CD4-positive, alpha-beta T cell treated with Interleukin-17A for 1 hour (primary cell): ENCODE measurements at places on chromosomes 16 and 17.
A peak's percentile ranks its signal among the peaks of the same experiment; 100 is the strongest.

DNA sequence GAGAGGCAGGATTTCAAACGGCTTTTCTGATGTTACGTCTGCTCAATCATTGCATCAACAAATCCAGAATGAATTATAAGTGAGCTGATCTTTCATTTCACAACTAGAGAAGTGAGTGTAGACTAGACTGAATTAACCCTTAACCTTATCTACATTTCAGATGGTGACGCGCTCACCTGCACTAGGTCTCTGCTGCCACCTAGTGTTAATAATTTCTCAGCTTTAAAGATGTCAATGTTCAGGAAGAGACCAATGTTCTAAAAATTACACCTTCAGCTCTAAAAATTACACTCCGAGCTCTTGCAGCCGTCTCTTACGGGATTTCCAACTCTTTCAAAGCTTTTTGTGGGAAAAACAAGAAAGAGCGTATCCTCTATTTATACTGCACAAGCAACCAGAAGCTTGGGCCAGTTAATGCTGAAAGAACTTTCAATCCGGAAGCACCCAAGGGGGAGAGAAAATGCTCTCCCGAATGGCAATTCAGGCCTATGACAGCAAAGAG lies 88.2 kb upstream of the FA2H start:
- peak; percentile 61 for DNase-seq

DNA sequence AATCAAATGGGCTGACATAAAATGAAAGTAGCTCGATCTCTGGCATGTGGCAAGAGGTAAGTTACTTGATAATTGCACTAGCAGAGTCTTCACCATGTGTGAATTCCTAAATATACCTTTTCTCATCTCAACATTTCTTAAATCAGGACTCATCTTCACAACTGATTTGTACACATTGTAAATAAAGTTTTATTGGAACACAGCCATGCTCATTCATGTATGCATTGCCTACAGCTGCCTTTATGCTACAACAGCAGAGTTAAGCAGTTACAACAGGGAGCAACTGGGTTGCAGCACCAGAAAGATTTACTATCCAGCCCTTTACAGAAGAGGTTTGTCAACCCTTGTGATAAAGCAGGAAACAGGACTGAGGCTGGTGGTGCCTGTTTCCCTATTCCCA lies 48.1 kb downstream of the ARHGAP17 start:
- no peak for DNase-seq

- no peak for DNase-seq
Measured at GRCh38 chr17:251531-251930, 70.1 kb upstream of the DOC2B start.

GRCh38 chr17:62876673-62877405 lies 68.7 kb upstream of the MARCHF10 start:
- no peak for DNase-seq

DNA sequence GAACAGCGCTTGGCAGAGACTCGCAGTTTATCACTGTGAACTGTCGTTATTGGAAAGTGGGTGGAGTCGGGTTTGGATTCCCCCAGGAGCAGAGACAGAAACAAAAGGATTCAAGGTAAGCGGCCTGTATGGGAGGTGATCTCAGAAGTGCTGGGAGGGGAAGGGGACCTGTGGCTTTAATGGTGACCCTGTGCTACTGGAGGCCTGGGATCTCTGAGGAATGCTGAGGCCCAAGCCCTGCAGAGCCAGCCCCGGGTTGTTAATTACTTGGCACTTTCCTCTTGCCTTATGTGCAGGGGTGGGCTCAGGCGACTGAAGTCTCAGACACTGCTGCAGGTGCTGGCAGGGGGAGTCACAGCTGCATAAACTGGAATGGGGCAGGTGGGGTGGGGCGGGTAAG lies 27.4 kb downstream of the IRF8 start:
- DNase-seq, result no peak

- no peak for DNase-seq
Measured at GRCh38 chr16:56047307-56048234, 143.7 kb upstream of the GNAO1 start.

DNA sequence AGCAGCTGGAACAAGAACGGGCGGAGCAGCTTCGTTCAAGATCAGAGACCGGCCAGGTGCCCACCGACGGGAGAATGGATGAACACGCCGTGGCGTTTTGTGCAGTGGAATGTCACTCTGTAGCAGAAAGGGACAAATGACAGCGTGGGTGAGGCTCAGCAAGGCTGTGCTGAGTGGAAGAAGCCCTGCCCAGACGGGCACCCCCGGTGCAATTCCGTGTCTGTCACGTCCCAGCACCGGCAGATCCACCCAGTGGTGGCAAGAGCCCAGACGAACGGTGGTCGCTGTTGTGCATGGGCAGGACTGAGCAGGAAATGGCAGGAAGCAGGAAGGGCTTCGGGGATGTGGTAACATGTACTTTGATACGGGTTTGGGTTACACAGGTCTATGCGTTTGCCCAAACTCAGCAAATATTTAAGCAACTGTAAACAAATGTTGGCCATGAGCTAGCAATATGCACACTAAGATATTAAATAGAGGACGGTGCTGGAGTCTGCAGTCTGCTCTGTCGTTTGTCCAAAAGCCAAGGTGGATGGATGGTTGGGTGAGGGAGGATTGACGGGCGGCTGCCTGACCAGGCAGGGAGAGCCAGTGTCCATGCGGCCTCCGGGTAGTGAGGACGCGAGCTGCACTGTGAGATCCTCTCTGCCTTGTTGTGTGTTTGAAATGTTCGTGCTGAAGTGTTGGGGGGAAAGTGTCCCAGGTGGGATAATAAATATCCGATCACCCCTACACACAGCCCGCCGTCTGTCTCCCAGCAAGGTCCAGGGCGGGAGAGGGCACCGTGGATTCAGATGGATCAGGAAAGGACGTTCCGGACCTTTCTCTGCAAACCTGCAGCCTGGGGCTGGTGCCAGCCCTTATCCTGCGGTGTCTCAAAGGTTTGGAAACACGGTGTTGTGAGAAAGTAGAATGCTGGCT lies 48.4 kb downstream of the COX4I1 start:
- DNase-seq, result no peak

GRCh38 chr17:76943781-76944213 lies 75.6 kb downstream of the MGAT5B start:
- no peak for DNase-seq

DNA sequence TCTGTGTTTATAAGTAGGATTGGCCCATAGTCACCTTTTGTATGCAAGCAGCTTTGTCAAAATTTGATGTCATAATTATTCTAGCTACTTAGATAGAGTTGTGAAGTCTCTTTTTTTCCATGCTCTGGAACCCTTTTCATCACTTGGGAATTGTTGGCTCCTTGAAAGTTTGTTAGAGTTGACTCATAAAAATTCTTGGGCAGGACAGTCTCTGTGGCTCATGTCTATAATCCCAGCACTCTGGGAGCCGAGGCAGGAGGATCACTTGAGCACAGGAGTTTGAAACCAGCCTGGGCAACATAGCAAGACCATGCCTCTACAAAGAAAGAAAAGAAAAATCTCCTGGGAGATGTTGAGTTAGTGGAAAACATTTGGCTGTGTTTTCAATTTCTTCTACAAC lies 45.7 kb upstream of the MRC2 start:
- DNase-seq, result no peak
